ENCODE measurements at places on chromosomes 4 and X. TPM values are rescaled to one million over a fixed set of nuclear protein-coding genes. Genes with fewer than 3 reads are reported as not detected.
A peak's percentile ranks its signal among the peaks of the same experiment; 100 is the strongest.

DNA sequence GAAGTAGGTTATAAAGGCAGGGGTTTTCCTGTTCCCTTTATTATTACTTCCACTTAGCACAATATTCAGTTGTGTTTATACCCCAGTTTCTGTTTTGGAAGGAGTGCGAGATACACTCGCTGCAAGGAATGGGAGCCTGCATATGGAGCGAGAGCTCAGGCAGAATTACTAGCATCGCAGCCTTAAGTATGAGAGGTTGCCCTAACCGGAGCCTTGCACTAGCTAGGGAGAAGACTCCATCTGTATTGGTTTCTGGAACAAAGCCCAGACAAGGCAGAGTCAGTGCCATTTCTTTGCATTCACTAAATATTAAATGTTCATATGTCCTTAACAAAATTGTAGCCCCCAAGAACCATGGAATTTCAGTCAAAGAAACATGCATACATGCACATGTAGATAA is 6.2 kb upstream of the DCTD start:
- no peak for DNase-seq

The RHOXF2 gene
- total RNA-seq, result not detected

The FDCSP gene
- total RNA-seq, result not detected

DNA sequence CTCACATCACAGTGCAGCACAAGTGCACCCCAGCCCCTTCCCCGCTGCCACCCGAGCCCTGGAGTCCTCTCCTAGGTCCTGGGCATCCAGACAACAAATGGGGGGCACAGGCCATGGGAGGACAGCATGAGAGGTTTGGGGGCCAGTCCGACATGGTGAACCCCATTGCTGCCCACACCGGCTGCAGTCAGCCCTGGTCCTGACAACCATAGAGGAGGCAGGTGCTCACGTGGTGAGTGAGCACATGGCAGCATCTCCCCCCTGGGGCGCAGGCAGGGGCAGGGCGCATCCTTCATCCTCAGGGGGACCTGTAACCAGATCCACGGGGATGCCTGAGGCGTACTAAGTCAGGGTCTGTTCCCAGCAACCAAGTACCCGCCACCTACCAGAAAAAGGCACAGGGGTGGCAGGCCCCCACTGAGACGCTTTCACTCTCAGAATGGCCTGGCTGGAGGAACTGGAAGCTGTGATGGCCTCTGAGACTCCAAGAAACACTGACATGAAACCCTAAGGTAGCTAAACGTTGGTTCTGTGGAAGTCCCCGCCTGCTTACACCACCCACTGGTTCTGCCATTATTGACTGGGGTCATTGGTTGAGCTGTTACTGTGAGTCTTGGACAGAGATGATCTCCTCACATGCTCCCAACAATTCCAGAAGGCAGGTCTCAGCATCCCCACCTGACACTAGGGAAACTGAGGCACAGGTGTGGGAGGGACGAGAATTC is 6.5 kb downstream of the ZFYVE28 start:
- peak; percentile 68 for DNase-seq

- no peak for DNase-seq
Measured at GRCh38 chr4:17475481-17475880, 36.4 kb downstream of the QDPR start.

The SOD3 gene
- not detected for total RNA-seq

GRCh38 chr4:27121830-27122229 is 261.2 kb downstream of the STIM2 start:
- DNase-seq, result no peak

The PDCL2 gene
- not detected for total RNA-seq

The ZFX gene
- total RNA-seq, result 31.1 TPM

The SSX1 gene
- total RNA-seq, result not detected

The TRAM1L1 gene
- total RNA-seq, result not detected

The TCP11X2 gene
- total RNA-seq, result not detected

The SH3D19 gene
- not detected for total RNA-seq
